ENCODE measurements at places on chromosomes 3 and 15.

GRCh38 chr3:8622873-8623691 lies 21.5 kb downstream of the SSUH2 start:
- no peak for DNase-seq

DNA sequence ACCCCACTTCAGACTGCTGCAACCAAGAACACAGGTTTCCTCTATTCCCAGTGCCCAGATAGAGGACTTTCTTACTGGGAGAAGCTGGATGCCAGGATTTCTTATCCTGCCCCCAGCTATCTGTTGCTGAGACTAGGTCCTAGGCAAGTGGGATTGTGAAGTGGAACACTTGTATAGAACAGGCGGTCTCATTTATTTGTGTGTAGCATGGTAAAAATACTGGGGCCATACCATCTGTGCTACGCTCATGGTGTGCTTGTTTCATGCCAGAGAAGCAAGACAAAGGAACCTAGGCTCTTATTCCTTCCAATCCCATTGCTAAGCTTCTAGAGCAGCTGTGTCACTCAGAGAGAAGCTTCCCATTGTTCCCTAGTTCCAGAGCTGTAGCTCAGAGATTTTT lies 191.5 kb upstream of the EPHA6 start:
- DNase-seq, result no peak

DNA sequence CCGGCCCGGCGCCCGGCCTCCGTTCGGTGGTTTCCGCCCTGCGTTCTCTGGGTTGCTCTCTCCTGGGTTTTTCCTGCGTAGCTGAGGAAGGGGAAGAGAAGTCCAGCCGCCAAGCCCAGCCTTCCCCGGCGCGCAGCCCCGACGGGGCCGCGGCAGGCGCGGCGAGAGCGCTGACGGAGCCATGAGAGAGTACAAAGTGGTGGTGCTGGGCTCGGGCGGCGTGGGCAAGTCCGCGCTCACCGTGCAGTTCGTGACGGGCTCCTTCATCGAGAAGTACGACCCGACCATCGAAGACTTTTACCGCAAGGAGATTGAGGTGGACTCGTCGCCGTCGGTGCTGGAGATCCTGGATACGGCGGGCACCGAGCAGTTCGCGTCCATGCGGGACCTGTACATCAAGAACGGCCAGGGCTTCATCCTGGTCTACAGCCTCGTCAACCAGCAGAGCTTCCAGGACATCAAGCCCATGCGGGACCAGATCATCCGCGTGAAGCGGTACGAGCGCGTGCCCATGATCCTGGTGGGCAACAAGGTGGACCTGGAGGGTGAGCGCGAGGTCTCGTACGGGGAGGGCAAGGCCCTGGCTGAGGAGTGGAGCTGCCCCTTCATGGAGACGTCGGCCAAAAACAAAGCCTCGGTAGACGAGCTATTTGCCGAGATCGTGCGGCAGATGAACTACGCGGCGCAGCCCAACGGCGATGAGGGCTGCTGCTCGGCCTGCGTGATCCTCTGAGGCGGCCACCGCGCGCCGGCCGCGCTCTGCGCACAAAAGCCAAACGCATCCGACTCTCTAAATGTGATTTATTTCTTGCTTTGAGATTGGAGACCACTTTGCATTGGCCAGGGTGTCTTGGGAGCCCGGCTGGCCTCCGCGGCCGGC lies 727 bp downstream of the RAP2B start:
- peak; percentile 11 for DNase-seq

GRCh38 chr15:71256934-71257664 lies 141.8 kb downstream of the THSD4 start:
- DNase-seq, result no peak

DNA sequence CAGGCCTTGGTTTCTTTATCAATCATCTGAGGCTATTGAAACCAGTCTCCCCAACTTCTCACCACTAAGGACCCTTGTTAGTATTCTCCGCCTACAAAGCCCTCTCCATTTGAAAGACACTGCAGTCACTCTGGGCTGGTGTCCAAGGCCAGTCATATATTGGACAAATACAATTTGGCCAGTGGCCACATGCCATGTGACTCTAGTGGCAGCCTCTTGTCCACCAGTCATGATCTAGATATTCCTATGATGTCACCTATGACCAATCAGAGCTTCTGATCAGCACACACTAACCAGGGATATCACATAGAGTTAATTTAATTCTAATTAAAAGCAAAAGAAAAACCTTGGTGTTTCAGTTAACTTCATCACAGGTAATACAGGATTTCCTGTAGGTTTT lies 68.2 kb downstream of the RAB11A start:
- DNase-seq, result no peak

GRCh38 chr15:88913017-88913849 lies at the start of gene MFGE8:
MFGE8 (minus strand) TSS chr15:88913379; CDS start chr15:88913319, 60 bp downstream.
- DNase-seq, result peak; percentile 43

DNA sequence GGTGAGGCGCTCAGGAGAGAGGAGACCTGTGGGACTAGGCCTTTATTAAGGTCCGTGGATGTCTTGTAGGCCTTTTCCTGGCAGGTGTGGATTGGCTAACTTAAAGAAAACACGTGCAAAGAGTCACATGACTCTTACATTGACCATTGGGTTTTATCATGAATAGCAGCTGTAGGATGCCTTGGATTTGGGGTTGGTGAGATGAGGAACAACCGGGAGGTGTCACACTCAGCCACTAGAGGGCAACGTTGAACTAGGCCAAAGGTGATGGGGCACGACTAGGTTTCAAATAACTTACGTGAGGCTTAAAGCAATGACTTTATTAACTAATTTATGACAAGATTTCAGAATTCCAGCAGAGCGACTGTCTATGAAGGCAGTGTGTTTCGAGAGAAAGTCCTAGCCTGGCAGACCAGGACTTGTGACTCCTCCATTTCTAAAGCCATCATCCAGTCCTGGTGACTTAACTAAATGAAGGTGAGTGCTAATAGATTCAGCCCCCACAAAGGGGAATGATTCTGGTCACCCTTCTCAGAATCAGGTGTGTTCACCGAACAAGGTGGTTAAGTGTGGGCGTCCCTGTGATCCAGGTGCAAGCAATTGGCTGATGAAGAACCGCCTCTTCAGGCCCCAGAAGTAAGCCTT lies 345.6 kb downstream of the MCTP2 start:
- no peak for DNase-seq

DNA sequence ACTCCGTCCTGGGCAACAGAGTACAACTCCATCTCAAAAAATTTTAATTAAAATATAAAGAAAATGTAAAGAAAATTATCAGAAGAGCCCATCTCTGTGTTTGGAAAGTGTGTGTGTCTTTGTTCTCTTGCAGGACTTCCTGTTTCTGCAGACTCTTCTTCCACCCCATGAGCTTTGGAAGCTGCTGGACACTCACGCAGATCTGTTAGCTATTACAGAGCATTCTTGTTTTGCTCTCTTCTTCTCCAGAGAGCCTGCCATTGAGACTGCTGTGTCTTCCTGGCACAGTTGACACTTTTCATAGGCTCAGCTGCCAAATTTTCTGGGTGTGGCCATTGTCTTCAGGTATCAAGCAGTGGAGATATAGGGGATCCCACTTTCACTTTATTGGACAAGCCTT lies 6.0 kb upstream of the CCR8 start:
- no peak for DNase-seq

DNA sequence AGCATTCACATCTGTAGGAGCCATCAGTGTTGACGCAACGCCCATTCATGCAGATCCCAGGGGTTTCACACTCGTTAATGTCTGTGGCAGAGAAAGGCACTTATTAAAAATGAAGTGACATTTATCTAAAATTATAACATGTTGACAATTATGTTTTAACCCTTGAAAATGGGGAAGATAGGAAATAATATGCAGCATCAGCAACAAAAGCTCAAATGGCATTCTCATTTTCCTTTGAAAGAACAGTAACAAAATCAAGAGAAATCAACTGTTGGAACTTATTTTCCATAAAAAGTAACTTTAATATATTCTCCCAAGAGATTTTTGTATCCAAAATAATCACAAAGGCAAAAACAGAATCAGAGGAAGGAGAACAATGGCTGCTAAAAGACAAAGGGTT lies 140.4 kb downstream of the FBN1 start:
- no peak for DNase-seq

DNA sequence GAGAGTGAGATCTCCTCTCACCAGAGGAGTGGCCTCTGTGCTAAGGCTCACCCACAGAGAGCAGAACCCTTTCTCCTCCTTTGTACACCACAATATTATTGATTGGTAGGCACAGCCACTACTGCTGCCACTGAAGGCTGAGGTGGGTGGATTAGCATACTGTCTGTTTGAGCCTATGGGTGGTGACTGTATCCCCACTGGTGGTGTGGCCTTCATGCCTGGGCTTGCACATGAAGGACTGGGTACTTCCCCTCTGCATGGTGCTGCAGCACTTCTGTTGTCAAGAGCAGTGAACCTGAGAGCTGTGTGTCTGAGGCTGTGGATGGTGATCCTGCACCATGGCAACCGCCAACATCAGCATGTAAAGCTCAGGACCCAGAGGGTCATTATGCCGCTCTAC lies 35.7 kb upstream of the NECTIN3 start:
- DNase-seq, result no peak

Measured in activated CD4-positive, CD25-positive, alpha-beta regulatory T cell treated with anti-CD3 and anti-CD28 coated beads, Interleukin-2, amount 50 U/mL, for 16 hours (primary cell).